Sciatic nerve (tissue), 2 donors: ENCODE measurements at places on chromosomes 13 and 19.
A peak's percentile ranks its signal among the peaks of the same experiment; 100 is the strongest.

- DNase-seq, result peak; percentile 86
Measured at GRCh38 chr19:56837492-56838023, 3.0 kb downstream of the PEG3 start.

GRCh38 chr13:105116966-105117365 is 1418.5 kb downstream of the EFNB2 start:
- no peak for DNase-seq

DNA sequence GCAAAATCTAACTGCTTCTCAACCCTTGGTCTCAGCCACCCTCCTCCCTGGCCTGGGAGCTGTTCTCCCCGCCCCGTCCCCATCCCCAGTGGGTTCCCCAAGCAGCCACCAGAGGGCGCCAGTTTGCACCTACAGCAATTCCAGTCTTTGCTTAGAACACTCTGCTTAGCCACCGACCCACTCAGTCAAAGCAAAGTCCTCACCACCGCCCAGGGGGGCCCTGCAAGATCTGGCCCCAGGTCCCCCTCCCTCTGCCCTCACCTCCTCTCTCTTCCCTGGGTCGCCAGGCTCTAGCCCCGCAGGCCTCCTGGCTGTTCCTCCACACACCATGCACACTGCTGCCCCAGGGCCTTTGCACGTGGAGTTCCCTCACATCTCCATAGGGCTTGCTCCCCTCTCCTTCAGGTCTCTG is 12.4 kb downstream of the TMEM143 start:
- DNase-seq, result peak; percentile 78

GRCh38 chr13:21826214-21827015 is 155.5 kb downstream of the FGF9 start:
- no peak for DNase-seq

- DNase-seq, result no peak
Measured at GRCh38 chr13:113325779-113326178, 28.7 kb downstream of the LAMP1 start.

- no peak for DNase-seq
Measured at GRCh38 chr13:35704331-35704730, 227.8 kb upstream of the MAB21L1 start.

GRCh38 chr19:43606569-43607229 is 5.2 kb upstream of the SRRM5 start:
- DNase-seq, result no peak

GRCh38 chr19:7718668-7719067 is 13.2 kb downstream of the CLEC4G start:
- DNase-seq, result no peak

DNA sequence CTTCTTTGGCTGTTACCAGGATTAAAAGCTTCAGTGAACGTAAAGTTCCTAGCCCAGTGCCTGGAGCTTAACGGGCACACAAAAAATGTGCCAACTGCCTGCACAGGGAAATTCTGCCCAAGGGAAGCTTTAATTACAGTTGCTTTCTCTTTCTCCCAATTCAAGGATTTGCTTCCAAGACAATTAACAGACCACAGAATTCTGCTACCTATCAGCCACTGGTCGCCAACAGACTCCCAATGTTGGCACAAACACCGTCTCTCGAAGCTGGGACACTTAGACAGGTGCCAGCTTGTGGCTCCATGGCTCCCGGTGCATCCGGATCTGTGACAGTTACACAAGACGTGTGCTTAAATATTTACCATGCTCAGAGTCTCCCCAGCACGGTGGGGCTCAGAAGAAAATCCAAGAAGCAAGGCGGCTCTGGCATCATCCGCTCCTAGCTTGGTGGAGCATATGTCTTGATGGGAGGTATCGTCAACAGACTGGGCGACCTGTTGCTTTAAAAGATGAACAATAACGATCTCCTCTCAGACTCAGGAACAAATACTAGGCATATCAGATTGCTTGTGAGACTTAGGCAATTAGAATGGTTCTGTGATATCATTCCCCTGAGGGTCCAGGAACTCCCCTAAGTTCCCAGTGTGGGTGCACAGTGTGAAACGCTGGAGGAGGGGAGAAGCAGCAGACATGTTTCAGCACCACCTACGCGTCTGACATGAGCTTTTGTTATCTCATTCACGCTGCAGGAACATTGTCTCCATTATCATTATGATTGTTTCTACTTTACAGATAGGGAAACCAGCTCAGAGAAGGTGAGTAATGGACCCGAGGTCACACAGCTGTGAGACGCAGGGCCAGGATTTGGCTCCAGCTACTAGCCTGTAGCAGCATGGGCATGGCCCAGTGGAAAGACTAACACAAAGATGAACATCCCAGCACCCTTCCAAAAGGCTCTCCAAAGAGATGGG is 61.6 kb downstream of the ALOX5AP start:
- DNase-seq, result no peak

GRCh38 chr19:16371540-16371986 is 46.9 kb downstream of the KLF2 start:
- DNase-seq, result no peak
